Hypothalamus (tissue), 51 donors: ENCODE measurements at places on chromosomes 16 and 17.

DNA sequence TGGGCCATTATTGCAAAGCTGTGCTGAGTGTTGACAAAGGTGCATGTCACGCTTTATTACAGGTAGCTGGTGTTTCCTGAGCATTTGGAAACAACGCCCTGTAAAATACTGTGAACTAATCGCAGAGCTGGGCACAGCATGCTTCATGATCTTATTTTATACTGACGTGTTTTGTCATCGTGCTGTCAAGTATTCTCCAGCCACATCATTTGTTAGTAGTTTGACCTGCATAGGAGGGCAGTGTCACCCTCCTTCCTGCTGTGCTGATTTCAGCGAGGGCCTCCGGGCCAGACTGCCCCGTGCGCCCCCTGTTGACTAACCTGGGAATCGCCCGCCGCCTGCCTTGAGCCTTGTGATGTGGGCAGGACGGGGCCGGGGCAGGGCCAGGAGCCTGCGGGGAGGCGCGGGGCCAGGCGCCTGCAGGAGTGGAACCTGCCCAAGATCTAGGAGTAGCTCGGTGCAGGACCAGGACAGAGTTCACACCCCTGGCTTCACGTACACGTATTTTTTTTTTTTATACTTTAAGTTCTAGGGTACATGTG, 820.7 kb downstream of the KCNJ18 start:
- no peak for DNase-seq

- DNase-seq, result no peak
Measured at GRCh38 chr16:57664662-57665025, 3.5 kb upstream of the ADGRG3 start.

DNA sequence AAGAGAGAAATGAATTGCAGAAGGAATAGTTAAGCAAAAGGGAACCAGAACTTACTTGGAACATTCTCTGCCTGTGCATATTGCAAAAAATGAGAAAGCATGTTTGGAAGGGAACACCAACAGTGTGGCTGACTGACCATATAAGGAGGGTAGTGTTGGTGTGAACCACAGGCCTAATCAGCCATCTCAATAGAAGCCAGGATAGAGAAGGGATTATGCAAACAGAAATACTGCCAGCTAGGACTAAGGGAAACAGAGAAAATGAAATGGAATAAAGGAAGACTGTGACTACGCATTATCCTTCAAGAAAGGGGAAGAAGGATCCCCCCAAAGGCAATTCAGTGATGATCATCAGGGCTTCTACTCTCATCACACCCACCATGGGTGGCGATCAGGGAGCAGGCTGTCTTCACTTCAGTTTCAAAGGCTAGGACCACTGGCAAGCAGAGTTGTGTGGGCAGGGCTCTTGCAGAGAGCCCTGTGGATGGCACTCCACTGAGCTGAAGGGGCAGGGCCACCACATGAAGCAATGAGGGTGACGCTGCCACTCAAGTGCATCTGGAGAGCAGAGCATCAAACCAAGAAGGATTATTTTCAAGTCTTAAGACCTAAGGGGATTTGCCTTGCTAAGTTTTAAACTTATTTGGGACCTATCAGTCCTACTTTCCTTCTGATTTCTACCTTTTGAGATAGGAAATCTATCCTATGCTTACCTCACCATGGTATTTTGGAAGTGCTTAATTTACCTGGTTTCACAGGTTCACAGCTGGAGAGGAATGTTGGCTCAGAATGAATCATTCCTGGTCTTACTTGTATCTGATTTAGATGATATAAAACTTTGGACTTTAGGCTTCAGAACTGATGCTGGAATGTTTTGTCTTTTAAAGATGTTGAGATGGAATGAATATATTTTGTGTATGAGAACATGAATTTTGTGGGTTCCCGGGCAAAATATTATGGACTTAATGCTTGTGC, 140.5 kb downstream of the SSH2 start:
- no peak for DNase-seq

- no peak for DNase-seq
Measured at GRCh38 chr17:56577843-56578204, 15.7 kb upstream of the NOG start.

DNA sequence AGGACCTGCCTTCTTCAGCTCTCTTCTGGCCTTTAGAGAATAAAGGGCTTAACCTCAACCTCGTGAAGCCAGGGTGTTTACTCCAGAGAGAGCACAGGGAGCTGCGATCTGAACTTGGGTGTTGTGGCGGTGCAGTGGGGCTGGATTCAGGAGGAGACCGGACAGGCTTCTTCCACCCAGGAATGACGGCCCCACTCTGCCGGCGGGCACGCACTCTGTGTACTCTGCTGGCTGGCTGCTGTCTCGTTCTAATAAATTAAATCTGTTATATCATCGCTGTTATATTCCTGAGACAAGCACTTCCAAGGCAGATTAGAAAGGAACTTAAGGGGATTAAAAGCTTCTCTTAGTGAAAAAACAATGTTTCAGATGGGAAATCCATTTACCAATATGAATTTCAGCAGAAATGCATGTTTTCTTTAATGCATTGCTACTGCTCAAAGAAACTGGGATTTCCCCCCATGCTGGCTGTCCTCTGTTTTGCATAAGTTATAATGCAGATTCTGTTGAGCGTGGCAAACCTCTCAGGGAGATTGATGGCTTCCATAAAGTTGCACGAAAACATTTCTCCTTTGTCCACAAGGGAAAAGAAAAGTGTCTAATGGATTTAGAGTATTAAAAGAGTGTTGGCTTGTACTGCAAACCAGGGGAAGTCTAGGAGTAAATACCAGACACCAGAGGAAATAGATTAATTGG, 168.6 kb upstream of the IRX3 start:
- no peak for DNase-seq

DNA sequence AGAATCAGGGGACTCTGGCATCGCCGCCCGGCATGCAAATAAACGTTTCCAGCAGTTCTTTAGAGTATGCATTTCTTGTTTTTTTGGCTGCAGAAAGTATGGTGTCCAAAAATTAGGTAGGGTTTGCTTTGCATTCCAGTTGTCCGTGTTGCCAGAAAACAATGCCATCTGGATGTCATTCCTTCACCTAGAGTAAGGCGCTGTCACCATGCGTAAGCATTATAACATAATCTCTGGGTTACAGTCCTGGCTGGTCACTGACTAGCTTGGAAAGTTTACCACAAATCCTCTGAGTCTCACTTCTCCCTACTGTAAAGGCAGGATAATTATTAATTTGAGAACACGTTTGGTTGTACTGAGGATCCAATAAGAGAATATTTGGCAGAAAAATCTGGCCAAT, 457.7 kb downstream of the XYLT1 start:
- no peak for DNase-seq

DNA sequence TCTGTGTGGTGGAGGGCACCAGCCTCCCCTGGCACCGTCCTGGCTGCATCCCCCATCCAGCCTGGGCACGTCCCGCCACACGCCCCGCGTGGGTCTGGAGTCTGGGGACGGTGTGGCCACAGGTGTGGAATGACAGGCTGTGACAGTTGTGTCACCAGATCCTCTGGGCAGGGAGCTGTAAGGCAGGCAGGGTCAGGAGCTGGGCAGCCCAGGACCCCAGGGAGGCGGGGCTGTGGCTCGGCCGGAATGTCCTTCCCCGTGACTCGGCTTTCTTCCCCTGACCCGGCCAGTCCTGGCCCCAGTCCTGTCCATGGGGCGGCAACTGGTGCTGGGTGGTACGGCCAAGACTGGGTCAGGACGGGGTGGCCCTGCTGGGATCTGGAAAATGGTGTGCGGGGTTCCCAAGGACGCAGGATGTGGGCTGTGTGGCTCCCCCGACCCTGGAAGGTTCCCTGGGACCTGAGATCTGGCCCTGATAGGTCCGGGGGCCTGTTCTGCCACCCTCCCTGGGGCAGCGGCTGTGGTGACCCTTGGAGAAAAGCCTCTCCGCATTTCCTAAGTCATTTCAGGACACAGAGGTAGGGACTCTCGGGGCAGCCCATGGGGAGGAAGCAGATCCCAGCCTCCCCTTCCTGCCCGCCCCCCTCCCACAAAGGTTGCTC, 3.3 kb upstream of the SLC16A3 start:
- DNase-seq, result no peak

GRCh38 chr16:81796035-81796434, 16.9 kb downstream of the PLCG2 start:
- peak; percentile 11 for DNase-seq

DNA sequence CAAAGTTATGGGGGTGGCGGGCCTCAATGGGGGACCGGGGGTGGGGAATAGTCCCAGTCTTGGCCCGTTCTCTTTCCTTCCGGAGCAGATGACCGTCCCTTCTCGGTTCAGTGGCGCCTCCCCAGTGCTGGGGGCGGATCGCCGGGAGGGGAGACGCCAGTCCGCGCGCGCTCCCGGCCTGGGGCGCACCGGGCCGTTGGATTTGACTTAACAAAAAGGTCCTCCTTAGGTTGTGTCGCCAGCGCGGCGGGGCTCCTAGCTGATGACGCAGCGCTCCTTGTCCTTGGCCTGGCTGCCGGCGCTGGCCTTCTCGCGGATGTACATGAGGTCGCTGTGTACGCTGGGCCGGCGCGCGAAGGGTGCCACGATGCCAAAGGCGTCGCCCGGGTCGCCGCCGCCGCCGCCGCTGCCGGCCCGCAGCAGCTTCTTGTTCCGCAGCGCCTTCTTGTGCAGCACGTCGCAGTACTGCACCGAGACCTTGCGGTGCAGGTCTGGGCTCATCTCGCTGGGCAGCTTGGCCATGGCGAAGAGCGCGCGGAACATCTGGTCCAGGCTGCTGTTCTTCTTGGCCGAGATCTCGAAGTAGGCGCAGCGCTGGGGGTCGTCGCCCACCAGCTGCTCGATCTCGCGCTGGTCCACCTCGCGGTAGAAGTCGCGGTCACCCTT, 1.2 kb downstream of the RASD1 start:
- no peak for DNase-seq

DNA sequence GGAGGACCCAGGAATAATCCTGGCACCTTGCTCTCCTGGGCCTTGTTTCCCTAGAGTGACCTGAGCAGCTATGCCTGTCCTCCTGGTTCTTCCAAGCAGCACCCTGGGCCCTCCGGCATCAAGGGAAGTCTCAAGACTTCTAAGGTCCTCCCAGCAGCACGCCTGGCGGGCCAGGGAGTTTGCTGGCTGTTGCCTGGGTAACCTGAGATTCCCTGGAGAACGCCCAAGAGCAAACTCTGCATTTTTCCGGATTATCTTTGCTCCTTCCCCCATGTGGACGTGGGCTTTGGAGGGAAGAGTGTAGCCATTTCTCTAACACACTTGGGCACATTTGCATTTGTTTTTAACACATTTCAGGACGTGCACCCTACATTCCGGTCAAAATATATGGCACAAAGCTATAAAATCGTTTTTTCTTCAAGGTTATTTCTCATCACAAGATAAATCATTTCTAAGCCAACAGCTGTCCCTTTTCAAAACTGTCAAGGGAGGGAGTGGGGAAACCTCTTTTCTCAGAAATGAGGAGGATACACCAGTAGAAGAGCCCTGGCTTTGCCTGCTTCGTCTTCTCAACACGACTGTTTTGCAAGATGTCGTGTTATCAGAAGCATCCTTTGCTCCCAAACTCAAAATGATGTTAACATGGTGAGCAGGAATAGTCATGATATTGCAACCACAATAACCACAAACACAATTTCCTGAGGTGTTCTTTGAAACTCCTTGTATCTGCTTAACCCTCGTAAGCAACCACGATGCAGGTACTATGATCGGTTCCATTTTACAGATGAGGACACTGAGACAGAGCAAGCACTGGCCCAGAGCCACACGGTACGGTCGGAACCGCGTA, 116.5 kb downstream of the ADCY9 start:
- no peak for DNase-seq

- no peak for DNase-seq
Measured at GRCh38 chr17:2854143-2855055, 58.2 kb downstream of the RAP1GAP2 start.

DNA sequence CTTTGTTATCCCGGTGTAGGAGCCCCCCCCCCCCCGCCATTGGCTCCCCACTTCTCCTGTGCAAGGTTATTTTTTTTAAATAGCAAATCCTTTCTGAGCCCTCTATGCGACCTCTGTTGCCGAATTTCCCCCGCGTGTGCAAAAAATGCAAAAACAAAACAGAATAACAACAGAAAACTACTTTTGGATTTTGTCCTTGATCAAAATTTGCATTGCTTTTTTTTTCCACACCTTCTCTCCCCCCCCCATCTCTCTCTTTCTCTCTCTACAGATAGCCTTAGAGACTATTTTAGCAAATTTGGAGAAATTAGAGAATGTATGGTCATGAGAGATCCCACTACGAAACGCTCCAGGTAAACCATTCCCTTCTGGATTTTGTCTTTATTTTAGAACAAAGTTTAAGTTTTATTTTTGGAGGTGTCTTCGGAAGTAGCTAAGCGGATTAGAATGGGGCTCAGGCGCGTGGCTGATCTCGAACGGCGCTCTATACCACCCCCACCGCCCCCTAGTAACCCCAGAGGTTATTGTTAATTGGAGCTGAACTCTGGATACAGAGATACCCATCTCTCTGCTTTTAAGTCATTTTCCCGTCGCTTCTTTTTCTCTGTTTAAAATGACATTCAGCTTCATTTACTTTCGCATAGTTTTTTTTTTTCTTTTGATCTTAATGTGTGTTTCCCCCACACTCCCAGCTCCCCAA, 1.0 kb downstream of the MSI2 start:
- no peak for DNase-seq

GRCh38 chr17:37557482-37557881, 51.7 kb downstream of the SYNRG start:
- DNase-seq, result no peak

DNA sequence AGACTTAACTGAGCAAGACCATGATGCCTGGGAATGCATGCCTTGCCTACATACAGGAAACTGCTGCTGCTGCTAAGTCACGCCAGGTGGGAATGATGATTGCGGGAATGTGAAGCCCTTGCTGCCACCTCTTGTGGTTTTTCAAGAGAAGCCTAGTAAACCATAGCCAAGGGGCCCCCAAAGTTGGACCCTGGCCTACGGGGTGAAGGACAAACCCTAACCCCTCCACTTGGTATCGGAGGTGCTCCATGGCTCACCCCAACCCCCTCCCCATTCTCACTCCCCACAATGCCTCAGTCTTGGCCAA, 233.9 kb downstream of the ZNF423 start:
- DNase-seq, result no peak

- DNase-seq, result no peak
Measured at GRCh38 chr16:3754081-3754703, 36.9 kb upstream of the TRAP1 start.

GRCh38 chr16:19899605-19899955, 14.9 kb upstream of the GPRC5B start:
- DNase-seq, result no peak

DNA sequence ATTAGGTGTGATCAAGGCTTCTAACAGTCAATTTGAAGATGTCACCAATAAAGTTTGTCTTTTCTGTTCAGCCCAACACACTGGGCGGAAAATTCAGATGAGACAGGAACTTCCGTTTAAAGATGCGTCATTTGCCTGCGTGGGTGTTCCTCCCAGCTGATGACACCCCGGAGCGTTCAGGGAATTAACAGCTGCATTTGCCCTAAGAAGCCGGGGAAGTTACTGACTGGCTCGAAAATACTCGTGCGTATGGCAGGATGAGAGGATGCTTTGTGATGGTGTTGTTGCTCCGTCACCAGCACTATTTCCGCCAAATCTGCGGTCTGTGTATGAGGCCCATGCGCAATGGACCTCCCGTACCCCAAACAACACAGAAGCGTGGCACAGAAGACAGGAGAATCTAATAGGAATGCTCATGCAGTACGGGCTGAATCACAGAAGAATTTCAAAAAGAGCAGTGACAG, 11.9 kb upstream of the PVALEF start:
- peak; percentile 65 for DNase-seq

- no peak for DNase-seq
Measured at GRCh38 chr17:44593156-44593555, 35.9 kb downstream of the FZD2 start.
